ENCODE measurements at places on chromosomes 3 and 15.
A peak's percentile ranks its signal among the peaks of the same experiment; 100 is the strongest.

GRCh38 chr3:172084871-172085556, 45.6 kb downstream of the FNDC3B start:
- no peak for DNase-seq

DNA sequence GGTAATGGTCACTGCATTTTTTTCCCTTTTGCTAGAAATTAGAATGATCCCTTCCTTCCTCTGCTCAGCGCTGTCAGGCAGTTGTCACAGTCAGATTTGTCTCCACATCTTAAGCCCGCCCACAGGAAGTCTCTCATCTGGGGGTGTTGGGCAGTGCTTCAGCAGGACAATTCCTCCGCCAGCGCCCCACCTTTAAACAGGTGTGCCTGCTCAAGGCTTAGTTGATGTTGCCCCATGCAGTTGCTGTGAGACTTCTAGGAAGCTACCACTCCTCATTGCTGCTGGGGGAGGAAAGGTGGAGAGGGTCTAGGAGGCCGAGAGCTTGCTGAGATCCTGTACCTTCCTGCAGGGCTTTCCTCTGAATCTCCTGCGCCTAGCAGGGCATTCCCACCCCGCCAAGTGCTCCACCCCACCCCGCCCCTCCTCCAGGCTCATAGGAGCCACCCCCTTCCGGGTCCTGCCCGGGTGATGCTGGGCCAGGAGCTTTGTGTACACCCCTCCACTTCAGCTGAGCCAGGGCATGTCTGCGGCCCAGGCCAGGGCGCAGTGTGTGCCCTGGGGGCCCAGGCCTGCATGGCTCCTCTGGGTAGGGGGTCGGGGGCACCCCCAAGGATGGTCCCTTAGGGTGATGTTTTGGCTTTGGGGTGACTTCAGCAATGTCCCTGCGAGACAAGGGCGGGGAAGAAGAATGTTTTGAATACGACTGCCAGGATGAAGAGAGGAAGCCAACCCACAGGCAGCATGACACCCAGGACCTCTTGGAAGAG, 68.7 kb downstream of the TRAK1 start:
- no peak for DNase-seq

DNA sequence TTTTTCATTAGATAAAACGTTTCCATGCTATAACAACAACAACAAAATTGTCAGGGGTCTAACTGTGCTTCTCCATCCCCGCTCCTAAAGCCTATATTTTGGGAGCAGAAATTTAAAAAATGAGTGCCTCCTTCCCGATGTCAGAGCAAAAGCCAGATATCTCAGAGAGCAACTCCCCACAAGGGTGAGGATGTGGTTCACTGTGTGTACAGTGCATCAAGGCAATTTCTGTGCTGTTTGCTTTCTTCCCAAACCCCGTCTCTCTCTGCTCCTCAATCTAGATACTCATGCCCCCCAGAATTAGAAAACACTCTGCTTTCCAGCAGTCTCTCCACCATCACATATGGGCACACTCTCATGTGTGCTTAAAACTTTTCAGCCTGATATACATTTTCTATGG, 76.7 kb upstream of the MBNL1 start:
- no peak for DNase-seq

DNA sequence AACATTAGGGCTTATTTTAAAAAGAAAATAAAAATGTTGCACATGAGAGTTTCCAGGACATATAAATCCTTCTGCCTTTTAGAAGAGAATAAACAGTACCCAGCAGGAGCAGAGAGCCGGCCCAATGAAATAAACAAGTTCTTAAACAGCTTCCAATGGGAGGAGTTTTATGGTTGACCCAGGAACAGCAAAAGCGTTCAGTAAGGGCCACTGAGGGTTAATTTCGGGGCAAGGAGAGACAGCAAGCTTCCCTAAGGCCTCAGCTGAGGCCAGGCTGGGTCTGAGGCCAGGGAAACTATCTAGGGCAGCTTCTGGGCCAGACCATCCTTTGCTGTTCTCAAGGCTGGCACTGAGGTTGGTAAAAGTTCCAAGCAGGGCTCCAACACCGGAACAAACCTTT, 3.4 kb downstream of the PDZRN3 start:
- DNase-seq = peak; percentile 45

- no peak for DNase-seq
Measured at GRCh38 chr15:68278595-68279405, 1.3 kb downstream of the FEM1B start.

DNA sequence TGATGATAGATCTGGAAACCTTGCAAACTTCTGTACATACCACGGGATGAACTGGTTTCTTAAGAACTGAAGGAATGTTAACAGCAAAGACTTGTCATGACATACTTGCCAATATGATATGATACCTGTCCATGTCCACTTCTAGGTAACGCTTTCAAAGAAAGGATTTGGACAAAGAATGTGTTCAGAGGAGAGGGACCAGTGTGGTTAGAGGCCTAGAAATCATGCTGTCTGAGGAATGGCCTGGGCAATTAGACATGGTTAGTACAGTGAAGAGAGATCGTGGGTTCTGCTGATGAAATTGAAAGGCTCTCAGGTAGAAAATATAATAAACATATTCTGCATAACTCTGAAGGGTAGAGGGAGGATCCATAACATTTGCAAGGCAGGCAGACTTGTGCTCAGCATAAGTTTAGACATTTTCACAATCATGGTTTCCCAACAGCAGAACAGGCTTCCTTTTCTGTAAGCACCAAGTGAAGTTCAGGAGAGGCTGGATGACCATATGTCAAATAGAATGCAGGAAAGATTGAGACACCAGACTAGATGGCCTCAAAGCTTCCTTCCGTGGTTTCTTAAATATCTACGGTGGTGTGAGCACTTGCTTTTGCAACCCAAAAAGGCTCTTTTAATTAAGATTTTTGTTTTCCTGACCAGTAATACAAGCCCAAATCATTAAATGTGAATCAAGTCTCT, 39.9 kb downstream of the TGFBR2 start:
- DNase-seq = no peak

DNA sequence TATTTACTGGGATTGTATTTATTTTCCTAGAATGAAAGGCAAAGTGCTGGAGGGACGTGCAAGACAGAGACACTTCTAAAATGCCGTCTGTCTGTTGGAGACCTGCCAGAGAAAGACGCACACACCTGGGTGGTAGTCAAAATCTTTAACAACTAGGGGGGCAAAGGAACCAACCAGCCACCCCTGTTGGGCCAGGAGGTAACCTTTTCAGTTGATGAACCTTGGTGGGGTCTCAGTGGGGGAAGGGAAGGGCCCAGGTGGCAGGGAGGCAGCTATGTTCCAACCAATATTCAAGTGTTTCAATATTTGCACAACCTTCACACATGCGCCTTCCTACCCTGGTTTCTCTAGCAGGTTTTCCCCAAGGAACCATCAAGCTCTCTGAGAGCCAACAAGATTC, 99.0 kb downstream of the MEGF11 start:
- no peak for DNase-seq

DNA sequence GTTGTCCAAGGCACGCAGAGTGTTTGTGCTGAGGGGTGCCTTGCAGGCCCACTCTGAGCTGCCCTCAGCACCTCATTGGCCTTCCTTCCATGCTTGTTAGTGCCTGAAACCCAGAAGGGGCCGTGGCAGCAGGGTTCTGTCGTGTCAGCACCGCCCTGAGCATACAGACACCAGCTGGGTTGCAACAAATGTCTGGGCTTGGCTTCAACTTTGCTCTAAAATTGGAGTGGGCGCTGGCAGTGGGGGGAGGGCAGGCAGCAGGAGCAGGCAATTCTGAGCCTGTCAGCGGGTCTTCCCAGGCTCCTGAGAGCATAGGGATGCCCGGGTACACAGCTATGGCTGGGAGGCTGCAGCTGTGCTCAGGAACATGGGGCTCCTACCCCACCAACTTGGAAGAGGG, 464.3 kb downstream of the EPHA3 start:
- DNase-seq = no peak
